ENCODE measurements at places on chromosomes 5 and 9.

- no peak for DNase-seq
These were observed 211.5 kb downstream of the PAPPA start for GRCh38 chr9:116365056-116365471.

DNA sequence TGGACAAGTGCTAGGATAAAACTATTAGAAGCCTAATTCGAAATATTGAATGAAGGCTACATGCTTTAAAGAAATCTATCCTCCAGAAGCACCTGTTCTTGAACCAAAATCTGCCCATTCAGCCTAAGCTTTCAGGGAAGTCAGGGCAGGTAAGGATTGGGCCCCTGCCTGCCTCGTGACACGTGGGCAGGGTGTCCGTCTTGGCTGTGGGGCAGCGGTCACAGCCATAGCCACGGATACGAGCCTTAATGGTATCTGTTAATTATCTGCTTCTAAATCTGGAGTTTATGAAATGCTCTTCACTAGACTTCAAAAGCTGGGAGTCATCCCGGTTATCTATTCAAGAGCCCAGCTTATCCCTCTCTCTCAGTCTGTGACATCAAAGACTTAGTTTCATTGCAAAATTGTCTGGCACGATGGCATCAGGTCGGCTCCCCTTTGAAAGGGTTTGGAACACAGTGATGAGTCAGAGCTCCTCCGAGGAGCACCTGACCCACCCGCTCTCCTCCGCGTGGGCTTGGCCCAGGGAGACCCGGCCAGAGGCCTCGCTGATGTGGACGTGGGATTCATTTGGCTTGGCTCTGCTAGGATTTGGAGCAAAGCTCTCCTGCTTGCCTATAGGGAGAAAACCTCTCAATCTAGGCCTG is 135.9 kb downstream of the MACROH2A1 start:
- DNase-seq = no peak

DNA sequence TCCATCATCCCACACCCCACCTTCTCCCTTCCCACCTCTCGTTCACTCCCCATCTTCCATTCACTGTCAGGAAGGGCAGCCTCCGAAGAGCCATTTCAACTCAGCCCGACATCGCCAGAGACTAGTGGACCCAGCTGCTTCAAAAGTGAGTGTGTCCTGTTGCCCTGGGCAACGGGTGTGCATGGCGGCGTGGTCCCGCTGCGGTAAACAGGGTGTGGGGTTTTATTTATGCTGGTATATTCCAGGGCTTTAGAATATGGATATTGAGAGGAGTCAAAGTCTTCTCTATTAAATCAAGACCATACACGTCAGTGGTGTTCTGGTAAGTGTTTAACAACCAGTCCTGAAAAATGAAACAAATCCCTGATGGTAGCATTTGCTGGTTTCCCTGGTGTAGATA is 274.5 kb downstream of the MAST4 start:
- no peak for DNase-seq

GRCh38 chr5:158874792-158875191 is 224.9 kb downstream of the EBF1 start:
- DNase-seq = no peak

- no peak for DNase-seq
These were observed 113.4 kb upstream of the ASTN2 start for GRCh38 chr9:117528225-117528624.

DNA sequence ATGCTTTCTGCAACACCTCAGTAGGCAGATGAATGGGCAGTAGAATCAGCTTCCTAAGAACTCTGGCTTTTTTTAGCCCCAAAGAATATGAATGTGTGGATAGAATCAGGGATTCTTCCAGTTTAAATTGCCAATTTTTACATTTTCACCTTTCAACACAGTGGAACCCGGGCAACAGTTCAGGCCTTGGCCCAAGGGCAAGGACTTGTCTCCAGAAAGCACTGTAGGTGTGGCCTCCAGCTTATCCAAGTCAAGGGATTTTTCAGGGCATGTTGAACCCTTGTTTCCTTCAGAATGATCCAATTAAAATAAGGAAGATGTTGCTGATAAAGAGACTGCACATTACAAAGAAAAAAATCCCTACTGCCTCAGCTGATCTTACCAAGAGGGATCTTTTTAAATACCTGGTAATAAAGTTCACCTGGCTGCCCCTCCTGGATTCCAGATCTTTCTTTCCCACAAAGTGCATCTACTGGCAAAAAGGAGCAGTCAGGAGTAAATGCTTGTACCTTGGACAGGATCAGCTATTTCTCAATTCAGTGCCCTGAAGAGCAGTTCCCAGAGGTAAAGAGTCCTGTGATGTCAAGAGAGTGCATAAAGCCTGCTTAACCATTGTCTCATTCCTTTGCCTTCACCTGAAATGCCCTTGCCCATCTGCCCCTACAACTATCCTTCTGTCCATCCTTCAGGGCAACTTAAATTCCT is 80.1 kb upstream of the PLPP6 start:
- no peak for DNase-seq

GRCh38 chr9:19769213-19769612 is 19.6 kb downstream of the SLC24A2 start:
- DNase-seq = no peak

DNA sequence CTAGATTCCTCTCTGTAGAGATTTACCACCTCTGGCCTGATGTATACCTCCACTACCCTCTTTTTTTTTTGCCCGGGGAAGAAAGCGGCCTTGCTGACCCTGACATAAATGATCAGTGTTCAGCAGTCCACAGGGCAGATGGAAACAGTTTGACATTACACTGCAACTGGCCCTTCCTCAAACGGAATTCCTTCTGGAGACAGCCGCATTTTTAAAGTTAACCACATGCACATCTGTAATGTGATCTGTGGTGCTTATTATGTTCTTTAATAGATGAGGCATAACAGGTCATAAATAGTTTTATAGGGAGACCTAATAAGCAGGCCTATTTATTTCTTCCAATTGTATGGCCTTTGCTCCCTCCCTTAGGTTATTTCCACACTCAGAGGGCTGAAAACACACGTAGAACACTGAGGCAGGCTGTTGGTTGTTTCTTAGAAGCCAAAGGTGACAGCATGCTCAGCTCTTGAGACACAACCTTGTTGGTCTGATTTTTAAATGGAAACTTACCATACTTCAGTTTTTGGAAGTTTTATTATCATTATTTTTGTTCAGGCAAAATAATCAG is 84.0 kb upstream of the APC start:
- no peak for DNase-seq

DNA sequence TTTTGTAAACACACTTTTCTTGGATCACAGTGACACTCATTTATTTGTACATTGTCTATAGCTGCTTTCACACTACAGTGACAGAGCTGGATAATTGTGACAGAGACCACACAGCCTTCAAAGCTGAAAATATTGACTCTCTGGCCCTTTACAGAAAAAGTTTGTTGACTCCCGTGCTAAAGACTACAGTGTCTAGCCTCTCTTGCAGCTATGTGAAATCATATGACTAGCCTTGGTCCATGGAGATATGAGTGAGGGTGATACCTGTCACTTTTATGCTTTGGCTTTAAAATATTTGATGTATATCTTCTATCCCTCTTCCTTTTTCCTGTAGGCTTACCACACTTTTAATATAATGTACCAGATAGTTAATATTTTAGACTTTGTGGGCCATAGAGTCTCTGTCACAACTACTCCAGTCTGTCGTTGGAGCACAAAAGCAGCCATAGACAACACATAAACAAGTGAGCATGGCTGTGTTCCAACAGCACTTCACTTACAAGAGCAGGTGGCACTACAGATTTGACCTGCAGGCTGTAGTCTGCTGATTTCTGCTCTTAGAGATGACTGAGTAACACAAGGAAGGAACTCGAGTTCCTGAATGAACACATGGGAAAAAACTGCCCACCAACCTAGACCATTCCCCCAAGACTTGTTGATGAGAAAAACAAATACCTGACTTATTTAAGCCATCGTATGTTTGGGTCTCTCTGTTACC is 73.5 kb upstream of the ANKRD55 start:
- DNase-seq = peak; percentile 25

- DNase-seq = no peak
These were observed 182.7 kb downstream of the GNAQ start for GRCh38 chr9:77848897-77849296.

- DNase-seq = no peak
These were observed 351.3 kb downstream of the ADGRV1 start for GRCh38 chr5:90909940-90910339.

- no peak for DNase-seq
These were observed 225.9 kb upstream of the NR4A3 start for GRCh38 chr9:99595796-99596195.

- no peak for DNase-seq
These were observed 430.6 kb downstream of the ZNF608 start for GRCh38 chr5:124315741-124316415.

DNA sequence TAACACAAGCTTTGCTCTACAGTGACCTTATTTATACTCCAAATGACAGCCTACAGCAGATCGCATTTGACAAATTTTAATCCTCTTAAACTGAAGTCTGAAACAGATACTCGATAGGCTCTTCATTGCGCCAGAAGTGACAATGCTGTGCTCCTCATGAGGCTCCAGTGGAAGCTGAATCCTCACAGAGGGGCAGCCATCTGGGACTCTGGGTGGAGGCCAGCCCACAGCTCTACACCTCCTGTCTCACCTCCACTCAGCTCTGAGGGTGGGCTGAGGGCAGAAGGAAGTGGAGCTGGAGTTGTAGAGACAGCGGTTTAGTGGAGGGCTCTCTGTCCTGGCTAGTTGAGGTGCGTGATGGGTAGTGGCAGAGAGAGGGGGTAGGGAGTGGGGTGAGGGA is 283.3 kb upstream of the ANKRD55 start:
- no peak for DNase-seq

DNA sequence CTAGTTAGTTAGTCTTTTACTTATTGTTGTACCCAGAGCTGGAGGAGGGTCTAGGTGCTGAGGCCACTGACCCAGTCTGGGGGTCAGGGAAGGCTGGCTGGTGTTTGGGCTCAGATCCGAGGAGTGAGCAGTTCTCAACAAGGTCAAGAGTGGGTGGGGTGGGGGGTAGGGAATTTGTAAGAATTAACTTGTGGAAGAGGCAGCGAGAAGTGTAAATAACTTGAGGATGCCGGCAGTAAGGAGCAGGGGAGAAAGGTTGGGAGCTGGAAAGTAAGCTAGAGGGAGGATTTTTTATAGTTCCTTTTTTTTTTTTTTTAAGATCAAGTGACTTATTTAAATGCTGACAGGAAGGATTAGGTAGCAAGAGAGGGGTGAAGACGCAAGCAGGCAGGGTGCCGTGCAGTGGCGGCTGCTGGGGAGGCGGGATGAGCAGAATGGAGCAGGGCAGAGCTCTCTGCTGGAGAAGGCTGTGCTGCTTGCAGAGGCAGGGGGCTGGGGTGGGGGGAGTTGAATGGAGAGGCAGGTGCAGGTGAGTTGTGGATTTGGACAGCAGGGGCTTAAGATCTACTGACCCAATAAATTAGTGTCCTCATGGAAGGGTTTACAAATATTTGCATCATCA is 35.3 kb upstream of the SMIM32 start:
- DNase-seq = no peak

- no peak for DNase-seq
These were observed 92.0 kb downstream of the TMEM232 start for GRCh38 chr5:110634475-110634874.

DNA sequence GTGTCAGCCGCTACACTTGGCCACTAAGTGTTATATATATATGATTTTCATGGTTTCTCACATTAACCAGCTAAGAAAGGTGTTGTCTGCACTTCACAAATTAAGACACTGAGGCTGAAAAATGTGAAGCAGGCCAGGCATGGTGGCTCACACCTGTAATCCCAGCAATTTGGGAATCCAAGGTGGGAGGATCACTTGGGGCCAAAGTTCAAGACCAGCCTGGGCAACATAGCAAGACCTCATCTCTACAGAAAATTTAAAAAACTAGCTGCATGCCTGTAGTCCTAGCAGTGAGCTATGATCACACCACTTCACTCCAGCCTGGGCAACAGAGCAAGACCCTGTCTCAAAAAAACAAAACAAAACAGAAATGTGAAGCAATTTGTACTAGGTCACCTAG is 1.8 kb downstream of the COQ4 start:
- no peak for DNase-seq

DNA sequence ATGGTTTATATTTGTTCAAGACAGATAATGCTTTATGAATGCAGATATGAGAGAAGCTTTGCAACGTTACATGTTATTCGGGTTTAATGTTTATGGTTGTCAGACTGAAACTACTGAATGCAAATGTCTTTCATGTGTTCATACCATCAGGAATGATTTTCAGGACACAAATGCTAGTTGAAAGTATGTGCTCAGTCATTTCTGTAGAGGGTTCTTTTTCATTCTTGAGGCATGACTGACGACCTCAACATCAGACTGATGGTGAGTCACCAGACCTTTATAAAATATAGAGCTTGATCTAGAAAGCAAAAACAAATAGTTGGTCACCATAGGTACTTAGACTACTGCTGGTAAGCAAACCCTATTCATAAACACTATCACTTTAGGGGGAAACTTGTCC is 287.3 kb upstream of the NUDT12 start:
- no peak for DNase-seq

DNA sequence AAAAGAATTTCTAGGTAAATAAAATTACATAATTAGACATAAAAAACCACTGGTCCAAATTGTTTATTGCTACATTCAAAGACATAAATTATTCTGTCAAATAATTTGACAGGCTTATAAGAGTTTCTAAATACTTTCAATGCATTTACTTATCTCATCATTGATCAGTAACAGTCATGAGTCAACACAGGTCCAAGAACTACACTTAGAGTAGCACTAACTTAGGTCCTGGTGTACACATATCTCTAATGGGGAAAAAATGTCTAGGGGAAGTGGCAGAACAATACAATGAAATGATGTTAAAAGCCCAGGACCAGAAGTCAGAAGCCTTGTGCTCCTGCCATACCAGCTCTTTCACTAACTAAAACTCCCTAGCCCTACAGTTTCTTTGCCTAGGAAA is 96.5 kb upstream of the SLCO6A1 start:
- DNase-seq = no peak

DNA sequence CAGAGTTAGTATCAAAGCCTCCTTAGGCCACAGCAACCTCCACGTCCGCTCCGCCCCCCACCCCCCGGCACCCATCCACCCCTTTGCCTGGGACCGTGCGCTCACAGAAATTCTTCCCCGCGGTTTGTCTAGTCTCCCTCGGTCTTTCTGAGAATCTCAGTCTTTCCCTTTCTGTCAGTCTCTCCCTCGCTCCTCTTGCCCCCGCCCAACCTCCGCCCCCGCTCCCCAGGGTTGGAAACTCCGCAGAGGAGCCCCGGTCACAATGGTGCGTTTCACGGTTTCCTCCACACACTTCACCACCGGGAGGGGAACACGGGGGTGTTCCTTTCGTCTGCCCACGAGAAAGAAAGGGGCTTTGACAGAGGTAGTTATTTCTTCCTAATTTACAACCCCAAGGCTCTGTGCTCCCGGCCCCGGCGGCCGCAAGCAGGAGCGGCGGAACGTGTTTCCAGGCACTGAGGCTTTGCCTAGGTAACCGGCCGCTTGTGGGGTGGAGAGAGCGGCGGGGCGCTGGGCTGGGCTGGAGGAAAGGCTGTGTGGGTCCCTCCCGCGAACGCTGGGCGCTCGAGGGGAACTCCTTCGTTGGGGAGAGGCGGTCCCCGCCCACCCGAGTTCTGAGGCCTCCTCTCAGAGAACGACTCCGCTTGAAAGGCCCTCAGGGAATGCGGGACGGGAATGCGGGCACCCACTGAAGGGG is 2.1 kb downstream of the NR4A3 start:
- peak; percentile 3 for DNase-seq
